ENCODE measurements at places on chromosomes 5 and 9. TPM values are rescaled to one million over a fixed set of nuclear protein-coding genes. Genes with fewer than 3 reads are reported as not detected.

Gene PALM2AKAP2
- 9.0 TPM for total RNA-seq

Gene DMRT3
- total RNA-seq = 0.30 TPM

Gene JAKMIP2
- total RNA-seq = 10.6 TPM

Gene HAND1
- total RNA-seq = not detected

Gene PRRT1B
- not detected for total RNA-seq

Gene C9orf43
- total RNA-seq = not detected

Gene F12
- 0.59 TPM for total RNA-seq

Gene SLC6A7
- not detected for total RNA-seq

Gene CNTFR
- 30.9 TPM for total RNA-seq

Data from tibial nerve (tissue), 4 donors.